Stimulated activated CD8-positive, alpha-beta memory T cell treated with anti-CD3 and anti-CD28 coated beads, Interleukin-4, amount 100 ng/mL, for 1 hour (primary cell): ENCODE measurements at places on chromosomes 5 and 9.

DNA sequence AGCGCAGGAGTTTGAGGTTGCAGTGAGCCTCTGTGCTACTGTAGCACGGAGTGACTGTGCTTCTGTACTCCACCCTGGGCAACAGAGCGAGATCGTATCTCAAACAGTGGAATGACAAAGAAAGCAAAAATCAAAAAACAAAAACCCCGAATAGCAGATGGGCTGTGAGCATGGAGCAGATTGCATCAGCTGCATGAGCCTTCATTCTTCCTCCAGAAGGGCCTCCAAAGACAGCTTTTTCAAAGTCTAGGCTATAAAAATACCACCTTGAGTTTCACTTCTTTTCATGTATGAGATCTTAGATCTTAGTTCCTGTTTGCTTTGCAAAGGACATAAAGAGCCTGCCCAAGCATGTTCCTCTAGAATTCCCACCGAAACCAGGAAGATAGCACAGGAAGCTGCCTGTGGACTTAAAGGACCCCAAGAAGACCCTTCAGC lies 15.0 kb upstream of the HSPB3 start:
- DNase-seq = no peak

- DNase-seq = no peak
Measured at GRCh38 chr5:19837536-19838174, 150.3 kb downstream of the CDH18 start.

DNA sequence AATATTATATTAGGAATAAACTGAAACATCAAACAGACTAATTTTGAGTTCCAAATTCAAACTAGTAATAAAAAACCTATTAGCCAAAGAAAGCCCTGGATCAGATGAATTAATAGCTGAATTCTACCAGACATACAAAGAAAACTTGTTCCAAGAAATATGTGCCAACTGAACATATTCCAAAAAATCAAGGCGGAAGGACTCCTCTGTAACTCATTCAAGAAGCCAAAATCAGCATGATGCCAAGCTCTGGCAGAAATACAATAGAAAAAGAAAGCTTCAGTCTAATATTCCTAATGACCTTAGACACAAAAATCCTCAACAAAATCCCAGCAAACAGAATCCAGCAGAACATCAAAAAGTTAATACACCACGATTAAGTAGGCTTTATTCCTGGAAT lies 619.1 kb upstream of the COX7C start:
- no peak for DNase-seq

- DNase-seq = no peak
Measured at GRCh38 chr9:89524963-89525362, 27.1 kb upstream of the SEMA4D start.

DNA sequence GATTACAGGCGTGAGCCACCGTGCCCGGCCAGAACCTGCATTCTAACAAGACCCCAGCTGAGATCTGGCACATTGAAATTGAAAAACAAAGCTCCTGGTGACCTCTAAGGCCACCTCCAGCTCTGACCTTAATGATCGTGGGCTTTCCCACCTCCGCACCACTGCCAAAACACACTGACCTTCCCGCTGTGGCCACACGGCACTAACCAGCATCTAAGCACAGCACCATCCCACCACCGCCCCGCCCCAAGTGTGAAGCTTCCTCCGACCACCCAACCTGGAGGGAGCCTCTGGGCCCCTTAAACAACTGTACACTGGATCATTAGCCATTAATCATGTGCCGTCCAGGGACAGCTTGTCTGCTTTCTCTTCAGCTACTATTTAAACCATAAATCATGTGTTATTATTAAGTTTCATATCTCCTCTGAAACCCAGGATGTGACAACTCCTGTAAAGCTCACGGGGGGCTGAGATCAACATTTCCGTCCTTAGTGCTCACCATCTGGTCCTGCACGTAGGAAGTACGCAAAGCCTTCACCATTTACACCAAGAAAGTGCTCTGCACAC lies 80.6 kb downstream of the COL23A1 start:
- DNase-seq = no peak

- DNase-seq = no peak
Measured at GRCh38 chr9:87888501-87888900, 5.8 kb downstream of the SPATA31E1 start.

GRCh38 chr5:131272307-131272706 lies 8.5 kb downstream of the CDC42SE2 start:
- DNase-seq = no peak

- DNase-seq = no peak
Measured at GRCh38 chr5:143190260-143190810, 213.2 kb downstream of the NR3C1 start.
